Tibial nerve (tissue), 4 donors: ENCODE measurements at places on chromosomes 11 and 22.

DNA sequence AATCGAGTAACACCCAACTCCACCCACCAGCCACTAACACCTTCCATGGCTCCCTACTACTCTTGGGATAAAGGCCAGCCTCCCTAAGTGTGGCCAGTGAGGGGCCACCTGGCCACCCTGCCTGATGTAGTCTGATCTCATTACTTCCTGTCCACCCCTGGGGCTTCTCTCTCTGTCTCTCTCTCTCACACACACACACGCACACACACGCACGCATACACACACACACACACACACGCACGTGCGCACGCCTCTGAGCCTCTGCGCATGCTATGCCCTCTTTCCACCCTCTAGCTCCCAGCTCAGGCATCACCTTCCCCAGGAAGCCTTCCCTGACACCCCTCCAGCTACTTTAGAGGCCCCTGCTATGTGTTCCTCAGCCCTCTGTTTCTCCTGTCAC lies 3.9 kb downstream of the MFNG start:
- no peak for DNase-seq

DNA sequence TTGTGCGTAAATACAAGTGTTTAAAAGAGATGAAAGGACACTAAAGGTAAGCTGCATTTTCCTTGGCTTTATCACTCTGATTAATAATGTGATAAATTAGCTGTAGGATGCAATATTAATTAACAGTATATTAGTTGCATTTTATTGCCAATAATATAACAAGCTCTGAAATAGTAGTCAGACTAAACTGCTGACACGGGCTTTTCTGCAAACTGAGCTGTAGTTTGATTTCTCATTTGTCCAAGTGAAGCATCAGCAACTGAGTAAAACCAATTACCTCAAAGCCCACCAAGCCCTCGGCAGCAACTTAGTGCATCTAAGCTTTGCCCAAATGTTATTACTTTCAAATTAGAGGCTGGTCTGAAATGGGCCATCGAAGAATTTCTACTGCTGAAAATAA lies 33.5 kb downstream of the ARL14EP start:
- no peak for DNase-seq

- no peak for DNase-seq
Observed at GRCh38 chr11:36271794-36272407, 17.3 kb downstream of the COMMD9 start.

DNA sequence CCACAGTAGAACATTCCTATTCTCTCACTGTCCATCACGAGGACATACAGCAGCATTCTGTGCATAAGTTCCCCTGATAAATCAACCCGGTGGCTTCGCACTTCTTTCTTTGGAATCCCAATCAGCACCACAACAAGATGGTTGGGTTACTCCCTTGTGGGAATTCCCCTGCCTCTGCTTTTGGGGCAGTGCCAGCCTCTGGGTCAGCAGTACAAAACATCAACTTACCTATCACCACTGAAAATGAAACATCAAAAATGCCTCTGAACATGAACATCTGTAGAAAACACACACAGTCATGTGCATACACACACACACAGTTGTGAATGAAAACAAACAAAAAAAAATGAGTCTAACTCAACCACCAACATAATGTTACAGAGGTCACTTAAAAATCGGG lies 79.3 kb downstream of the KCNA4 start:
- DNase-seq = no peak

DNA sequence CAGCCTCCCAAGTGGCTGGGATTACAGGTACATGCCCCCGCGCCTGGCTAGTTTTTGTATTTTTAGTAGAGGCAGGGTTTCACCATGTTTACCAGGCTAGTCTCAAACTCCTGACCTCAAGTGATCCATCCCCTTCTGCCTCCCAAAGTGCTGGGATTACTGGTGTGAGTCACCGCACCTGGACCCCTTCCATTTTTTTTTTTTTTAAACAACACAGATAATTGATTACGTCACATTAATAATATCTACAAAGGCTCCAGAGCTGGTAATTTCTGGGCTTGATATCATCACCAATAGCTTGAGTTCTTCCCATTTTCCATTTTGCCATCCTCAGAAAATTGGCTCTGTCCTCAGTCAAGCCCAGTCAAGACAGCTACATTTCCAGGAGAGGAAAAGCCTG lies 7.2 kb downstream of the TTLL1 start:
- DNase-seq = no peak

- DNase-seq = no peak
Observed at GRCh38 chr11:100908746-100909145, 220.9 kb downstream of the PGR start.

GRCh38 chr11:95289378-95290101 lies 58.5 kb upstream of the SESN3 start:
- no peak for DNase-seq
